ENCODE measurements at places on chromosomes 4 and X.

DNA sequence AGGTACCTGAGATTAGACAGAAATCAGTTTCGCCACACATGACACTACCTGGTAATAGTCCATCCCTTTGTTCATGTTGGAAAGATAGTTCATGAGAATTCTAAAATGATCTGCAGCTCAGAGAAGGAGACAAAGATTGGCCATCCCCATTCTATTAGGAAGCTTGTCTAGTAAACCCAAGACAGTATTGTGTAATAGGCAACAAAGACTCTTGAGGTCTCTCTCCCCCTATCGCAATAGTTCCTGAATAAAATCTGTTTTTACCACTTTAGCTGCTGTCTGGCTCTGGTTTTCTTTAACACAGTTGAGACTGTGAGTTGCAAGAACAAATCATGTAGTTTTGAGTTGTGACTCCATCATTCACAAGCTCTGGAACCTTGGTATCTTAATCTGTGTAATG is 14.8 kb upstream of the BBS7 start:
- DNase-seq = no peak

GRCh38 chr4:72954811-72955210 is 114.7 kb downstream of the COX18 start:
- no peak for DNase-seq

- no peak for DNase-seq
Observed at GRCh38 chr4:75849461-75849860, 52.8 kb downstream of the PPEF2 start.

DNA sequence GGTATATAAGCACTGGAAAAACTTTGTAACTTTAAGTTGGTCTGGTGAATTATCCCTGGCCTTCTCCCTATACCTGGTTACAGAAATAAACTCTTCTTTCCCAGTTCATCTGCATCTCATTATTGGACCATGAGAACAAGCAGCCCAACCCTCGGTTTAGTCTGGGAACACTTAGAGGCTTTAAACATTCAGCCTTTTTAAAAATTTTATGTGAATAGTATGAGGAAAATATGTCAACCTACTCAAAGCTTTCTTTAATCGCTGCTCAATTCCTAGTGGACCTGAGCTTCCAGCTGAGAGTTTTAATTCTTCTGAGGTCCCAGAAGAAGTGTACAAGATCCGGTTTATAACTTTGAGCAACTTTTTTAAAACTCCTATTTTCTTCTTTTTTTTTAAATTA is 358.6 kb upstream of the NOCT start:
- DNase-seq = no peak

DNA sequence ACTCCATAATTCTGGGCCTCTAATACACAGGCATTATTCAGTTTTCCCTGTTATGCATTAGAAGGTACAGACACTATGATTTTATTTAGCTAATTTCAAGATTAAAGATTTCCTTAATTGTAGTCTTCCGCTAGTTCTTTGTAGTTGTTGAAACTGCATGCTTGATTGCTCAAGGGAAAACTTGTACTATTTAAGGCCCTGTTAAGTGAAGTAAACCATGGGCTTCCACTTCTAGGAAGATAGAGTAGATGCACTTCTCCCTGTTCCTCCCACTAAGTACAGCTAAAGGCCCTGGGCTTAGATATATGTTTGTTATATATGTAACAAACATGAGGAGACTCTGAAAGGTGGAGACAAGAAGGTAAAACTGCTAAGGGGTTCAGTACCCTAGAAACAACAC is 215.8 kb upstream of the LEF1 start:
- no peak for DNase-seq

- no peak for DNase-seq
Observed at GRCh38 chr4:181566490-181566889, 676.7 kb upstream of the TENM3 start.
